ENCODE measurements at places on chromosomes 5 and 9. TPM values are rescaled to one million over a fixed set of nuclear protein-coding genes. Genes with fewer than 3 reads are reported as not detected.

DNA sequence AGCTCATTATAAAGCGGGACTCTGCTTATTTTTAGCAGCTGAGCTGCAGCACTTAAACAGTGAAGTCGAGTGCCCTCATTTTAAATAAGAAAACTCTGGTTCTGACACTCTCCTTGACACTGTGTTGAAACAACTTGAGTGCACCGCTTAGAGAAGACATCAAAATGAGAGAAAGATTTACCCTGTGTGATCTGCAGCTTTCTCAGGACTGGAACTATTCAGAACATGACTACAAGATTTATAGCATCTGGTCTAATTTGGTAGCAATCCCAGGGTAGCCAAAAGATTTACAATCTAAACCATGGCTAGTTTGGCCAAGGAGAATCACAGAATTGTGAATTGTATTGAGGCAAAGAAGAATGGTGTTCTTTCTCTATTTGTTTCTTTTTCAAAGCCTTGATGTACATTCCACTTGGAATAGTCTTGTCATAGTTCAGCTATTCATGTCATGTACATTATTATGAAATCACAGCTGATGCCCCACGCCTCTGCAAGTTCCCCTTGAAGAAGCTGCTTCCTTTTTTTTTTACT, 38.7 kb downstream of the PLEKHG4B start:
- no peaks in the 10 kb centered on the region for H3K27me3 ChIP-seq
- no peak for DNase-seq
- no peaks in the 10 kb centered on the region for H3K4me1 ChIP-seq
- H3K4me3 ChIP-seq: no peak overlapping the region

GRCh38 chr5:172131690-172132089, 56.3 kb downstream of the STK10 start:
- H3K27ac ChIP-seq: no peak overlapping the region
- DNase-seq: no peak
- no peaks in the 10 kb centered on the region for H3K4me1 ChIP-seq
- no peaks in the 10 kb centered on the region for H3K27me3 ChIP-seq

DNA sequence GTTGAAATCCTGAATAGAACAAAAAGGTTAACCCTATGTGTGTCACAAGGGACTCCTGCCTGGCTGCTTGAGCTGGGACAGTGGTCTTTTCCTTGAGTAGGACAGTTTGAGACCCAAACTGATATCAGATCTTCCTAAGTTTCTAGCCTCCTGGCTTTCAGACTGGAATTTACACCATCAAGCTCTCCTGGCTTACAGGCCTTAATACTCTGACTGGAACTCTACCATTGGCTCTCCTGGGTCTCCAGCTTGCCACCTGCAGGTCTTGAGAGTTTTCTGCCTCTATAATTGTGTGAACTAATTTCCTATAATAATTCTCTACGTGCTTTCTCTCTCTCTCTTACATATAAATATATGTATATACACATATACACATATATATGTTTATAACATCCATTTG, 112.5 kb downstream of the PRR16 start:
- no peak for DNase-seq
- H3K27ac ChIP-seq: no peak overlapping the region
- H3K36me3 ChIP-seq: no peaks in the 10 kb centered on the region
- no peak overlapping the region for H3K4me3 ChIP-seq
- H3K4me1 ChIP-seq: no peaks in the 10 kb centered on the region
- no peaks in the 10 kb centered on the region for H3K27me3 ChIP-seq

DNA sequence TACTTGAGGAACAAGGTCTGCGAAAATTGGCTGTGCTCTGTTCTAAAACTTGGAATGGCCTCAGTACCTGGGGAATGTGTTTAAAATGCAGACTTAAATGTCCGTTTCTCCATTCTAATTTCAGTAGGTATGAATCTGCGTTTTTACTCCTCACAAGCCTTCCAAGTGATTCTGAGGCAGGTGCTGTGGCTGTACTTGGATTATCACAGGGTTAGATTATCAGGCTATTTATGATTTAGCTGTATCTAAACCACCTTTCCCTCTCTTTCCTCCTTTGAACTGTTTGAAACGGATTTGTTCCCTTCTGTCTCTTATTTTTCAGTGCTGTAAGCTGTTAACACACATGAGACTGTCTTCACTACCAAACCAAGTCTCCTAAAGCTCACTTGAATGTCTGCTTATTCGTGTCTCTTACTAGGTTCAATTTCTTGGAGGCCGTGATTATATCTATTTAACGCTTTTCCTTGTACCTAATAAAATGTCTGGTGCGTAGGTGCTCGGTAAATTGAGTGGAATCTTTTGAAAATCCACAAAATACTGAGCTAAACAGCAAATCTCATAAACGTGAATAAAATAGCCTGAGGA, 714 bp upstream of the CETN3 start:
- H3K4me3 ChIP-seq: peak overlapping the region; percentile 62
- H3K27ac ChIP-seq: peak overlapping the region; percentile 82
- H3K27me3 ChIP-seq: no peaks in the 10 kb centered on the region

GRCh38 chr9:124481115-124481514, 26.1 kb downstream of the NR5A1 start:
- no peaks in the 10 kb centered on the region for H3K27me3 ChIP-seq
- no peak overlapping the region for H3K27ac ChIP-seq
- no peaks in the 10 kb centered on the region for H3K36me3 ChIP-seq
- peaks cover 3% of the 10 kb centered on the region for H3K4me1 ChIP-seq
- no peak for DNase-seq

POU5F2 gene
- polyA plus RNA-seq: 0.06 TPM

ANKRD34B gene
- polyA plus RNA-seq: not detected

IL9 gene
- polyA plus RNA-seq: not detected

SMC5 gene
- 27.3 TPM for polyA plus RNA-seq

EQTN gene
- polyA plus RNA-seq: 1.0 TPM

All from ovary (tissue), 10 donors.